DMS 273 treated with DMSO at 0.1 percent for 48 hours (cell line): ENCODE measurements at places on chromosomes 2 and 18.

DNA sequence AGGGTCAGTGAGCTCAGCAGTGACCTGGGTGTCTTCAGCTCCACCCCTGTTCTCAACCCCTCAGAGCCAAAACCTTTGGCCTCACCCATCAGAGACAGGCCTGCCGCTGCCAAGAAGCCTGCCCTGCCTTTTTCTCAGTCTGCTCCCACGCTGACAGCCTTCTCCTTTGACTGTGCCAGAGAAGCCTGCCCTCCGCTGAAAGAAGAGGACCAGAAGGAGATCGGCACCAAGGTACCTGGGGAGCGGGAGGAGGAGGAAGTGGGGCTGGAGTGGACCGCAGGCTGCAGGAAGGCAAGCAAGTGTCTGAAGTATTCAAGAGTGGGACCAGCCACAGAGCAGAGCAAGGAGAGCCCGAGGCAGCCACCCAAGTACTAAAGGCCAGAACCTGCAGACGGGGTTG, 33.2 kb downstream of the TOGARAM2 start:
- DNase-seq = no peak

- DNase-seq = no peak
Observed at GRCh38 chr2:100801402-100801801, 18.5 kb upstream of the NPAS2 start.

DNA sequence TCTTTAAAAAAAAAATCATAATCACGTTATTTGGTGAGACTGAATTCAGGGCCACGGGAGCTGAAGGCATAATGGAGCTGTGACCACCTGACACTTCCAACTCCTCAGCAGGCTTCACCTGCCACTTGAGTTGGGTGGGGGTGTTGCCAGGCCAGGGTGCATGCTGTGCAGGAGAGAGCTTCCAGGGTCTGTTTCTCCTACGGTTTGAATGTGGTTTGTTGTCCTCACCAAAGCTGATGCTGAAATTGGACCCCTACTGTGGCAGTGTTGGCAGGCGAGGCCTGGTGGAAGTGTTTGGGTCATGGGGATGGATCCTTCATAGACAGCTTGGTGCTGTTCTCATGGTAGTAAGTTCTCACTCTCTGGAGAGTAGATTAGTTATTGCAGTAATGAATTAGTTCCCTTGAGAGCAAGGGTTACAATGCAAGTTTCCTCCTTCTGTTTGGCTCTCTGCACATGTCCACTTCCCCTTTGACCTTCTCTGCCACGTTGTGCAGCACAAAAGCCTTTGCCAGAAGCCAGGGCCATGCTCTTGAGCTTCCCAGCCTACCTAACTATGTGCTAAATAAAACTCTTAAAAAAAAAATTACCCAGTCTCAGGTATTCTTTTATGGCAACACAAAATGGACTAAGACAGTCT, 38.3 kb upstream of the ANKRD44 start:
- no peak for DNase-seq

DNA sequence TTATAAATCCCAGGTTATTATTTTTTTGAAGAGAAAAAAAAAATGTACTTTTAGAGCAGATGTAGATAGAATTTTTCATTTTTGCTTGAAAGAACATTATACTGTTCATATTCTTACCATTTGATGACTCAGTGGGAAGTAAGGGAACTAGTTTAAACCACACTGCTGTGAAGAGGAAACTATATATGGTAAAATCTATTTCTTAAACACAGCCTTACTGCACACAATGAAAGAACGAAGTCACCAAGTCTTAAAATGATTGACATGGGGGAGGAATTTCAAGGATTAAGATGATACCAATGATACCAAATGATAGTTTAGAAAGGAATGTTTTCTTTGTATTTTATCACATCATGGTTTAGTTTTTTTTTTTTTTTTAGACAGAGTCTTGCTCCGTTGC, 5.0 kb downstream of the ACTR2 start:
- no peak for DNase-seq

DNA sequence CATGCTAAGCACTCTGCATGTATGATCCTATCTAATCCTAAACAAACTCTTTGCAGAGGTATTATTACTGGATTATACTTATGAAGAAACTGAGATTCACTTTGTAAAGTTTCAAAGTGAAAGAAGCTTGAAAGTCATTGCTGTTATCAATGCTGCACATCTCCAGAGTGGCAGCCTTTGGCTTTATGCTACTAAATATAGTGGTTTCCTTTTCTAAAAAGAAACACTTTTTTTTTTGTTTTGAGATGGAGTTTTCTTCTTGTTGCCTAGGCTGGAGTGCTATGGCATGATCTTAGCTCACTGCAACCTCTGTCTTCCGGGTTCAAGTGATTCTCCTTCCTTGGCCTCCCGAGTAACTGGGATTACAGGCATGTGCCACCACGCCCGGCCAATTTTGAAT, 114.9 kb upstream of the RAB27B start:
- no peak for DNase-seq

GRCh38 chr2:134906726-134907125, 11.9 kb upstream of the CCNT2 start:
- no peak for DNase-seq

- DNase-seq = no peak
Observed at GRCh38 chr2:233480490-233481202, 85.9 kb downstream of the USP40 start.

- DNase-seq = no peak
Observed at GRCh38 chr2:224657349-224657748, 58.8 kb downstream of the CCDC195 start.

DNA sequence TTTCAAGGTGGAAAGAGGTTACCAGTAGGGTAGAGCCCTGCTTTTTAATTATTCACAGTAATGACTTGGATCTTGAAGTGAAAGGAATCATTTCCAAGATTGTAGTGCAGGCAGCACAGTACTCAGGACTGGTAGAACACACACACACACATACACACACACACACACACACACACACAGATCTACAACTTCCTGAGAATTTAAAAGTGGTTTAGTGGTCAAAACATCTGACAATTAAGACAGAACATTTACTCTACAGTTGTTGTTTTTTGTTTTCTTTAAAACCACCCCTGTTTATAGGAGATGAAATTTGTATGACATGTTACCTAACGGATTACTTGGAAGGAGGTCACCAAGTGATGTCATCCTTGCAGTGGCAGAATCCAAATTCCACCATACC, 146.7 kb upstream of the VRK2 start:
- DNase-seq = no peak

DNA sequence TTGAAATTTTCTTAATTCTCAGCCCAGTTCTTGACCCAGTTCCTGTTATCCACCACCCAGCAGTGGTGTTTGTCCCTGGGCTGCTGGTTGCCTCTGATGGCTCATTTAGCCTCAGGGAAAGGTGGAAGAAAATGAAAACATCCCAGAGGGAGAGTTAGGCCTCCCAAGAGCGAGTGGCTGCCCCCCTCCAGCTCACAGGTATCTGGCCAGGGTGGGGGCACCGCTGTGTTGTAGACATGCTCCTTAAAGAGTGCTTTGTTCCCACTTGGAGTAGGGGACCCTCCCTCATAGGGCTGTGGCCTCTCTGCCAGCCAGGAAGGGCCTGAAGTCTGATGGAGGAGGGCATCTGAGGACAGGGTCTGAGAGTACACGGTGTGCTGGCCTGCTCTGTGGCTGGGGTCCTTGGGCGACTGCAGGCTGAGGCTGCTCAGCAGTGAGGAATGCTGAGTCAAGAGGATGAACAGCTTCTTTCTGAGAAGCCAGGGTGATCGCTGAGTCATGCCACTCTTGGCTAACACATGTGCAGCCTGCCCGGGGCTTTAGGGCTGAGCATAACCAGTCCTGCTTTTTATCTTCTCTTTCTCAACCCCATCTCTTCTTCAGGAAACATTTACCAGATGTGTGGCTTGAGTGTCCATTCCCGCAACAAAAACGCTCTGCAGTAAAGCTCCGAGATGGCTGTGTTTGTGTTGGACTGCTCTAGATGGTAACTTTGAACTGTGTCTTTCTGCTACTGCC, 72.3 kb downstream of the IL1R2 start:
- no peak for DNase-seq

DNA sequence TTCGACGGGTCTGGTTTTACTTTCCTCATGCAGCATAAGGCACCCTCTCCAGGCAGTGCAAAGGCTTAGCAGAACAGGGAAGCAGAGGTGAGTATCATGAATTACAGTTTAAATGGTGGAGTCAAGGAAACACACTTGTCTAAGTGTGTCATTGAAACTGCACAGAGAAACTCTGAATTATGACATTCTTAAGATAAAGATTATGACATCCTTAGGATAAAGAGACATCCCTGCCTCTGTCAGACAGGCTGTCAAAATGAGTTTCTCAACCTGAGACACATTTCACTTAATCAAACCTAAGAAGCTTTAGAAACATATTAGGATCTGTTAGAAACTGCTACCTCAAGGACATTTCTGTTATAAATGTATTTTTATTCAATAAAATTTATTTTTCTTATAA, 113.2 kb downstream of the DHRS9 start:
- DNase-seq = no peak

DNA sequence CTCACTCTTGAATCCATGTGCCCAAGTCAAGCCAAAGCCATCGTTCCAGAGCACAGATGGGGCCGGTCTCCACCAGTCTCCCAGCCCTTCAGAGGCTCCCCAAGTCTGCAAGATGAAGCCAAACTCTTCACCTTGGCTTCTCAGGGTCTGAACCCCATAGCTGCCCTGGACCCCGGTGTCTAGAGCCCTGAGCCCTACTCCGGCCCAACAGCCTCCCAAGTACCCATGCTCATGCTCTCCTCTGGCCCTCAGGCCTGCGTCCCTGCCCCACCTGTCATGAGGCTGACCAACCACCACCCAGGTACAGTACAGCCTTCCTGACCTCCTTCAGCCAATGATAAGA, 46.0 kb downstream of the ZNF516 start:
- no peak for DNase-seq

GRCh38 chr18:62118328-62118727, 68.5 kb downstream of the PIGN start:
- no peak for DNase-seq

- no peak for DNase-seq
Observed at GRCh38 chr2:200795028-200795440, 16.7 kb upstream of the BZW1 start.

DNA sequence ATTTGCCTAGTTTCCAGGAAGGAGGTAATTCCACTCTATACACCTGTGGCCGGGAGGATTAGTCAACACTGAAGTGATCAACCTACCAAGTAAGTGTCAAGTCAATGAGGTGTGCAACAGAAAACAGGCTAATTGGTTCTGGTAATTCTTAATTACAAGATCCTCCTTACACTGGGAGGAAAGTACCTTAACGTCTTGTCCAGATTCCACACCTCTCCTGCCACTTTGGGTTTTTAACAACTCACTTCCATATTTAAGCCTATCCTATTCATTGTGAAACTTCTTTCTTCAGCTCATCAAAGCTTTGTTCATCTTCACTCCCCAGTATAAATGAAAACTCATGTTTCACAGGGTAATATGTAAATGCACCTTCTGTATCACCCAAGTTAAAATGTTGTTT, 22.0 kb upstream of the MAP4K4 start:
- DNase-seq = no peak

GRCh38 chr2:181978351-181979150, 7.1 kb upstream of the PPP1R1C start:
- no peak for DNase-seq

DNA sequence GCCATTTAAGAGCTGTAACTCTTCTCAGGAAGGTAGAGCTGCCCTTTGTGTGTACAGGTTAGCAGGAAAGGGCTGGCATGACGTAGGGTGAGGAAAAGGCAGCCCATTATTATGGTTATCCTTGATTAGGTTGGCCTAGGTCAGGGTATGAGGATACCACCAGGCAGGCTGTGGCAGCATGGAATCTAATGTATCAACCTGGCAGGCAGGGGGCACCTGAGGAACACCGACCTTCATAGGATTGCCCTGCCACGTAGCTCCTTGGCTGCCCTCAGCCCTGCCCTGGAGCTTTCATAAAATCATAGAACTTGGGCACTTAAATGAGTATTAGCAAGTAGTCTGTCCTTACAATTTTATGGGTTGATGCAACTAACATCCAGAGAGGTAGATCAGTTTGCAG, 261.6 kb downstream of the LTBP1 start:
- no peak for DNase-seq

DNA sequence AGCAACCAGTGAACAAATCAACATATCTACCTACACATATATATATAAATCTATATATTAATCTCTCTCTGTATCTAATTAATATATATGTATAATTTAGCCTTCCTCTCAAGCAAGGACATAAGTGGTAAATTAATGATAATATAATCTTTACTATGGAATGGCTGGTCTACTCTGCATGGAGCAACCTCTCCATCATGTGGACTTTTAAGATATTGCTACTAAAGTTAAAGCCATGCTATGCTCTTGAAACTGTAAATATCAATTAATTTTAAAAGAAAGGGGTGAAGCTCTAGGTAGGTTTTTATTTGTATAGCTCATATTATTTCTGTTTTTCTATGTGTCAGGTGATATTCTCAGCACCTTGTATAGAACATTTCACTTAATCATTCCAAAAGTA, 147.0 kb downstream of the PPP1R1C start:
- DNase-seq = no peak

- no peak for DNase-seq
Observed at GRCh38 chr2:191114403-191114886, 36.3 kb downstream of the STAT4 start.

DNA sequence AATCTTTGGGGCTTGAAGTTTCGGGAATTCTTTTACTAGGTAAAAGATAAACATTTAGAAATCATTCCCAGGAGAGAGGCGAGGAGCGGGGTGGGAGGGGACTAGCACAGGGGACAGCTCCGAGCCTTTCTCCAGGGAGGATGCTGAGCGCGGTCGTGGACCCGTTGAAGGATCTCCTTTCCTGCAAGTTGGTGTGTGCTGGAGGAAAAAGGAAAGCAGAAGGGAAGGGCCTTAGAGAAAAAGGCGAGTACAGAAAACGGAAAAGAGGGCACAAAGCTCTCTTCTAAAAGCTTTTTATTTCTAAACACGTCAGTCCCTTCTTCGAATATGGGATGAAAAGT, 640 bp downstream of the SLC39A6 start:
- no peak for DNase-seq

GRCh38 chr2:221285148-221285547, 287.0 kb downstream of the EPHA4 start:
- no peak for DNase-seq

GRCh38 chr18:26642440-26643348, 94.3 kb upstream of the KCTD1 start:
- no peak for DNase-seq

DNA sequence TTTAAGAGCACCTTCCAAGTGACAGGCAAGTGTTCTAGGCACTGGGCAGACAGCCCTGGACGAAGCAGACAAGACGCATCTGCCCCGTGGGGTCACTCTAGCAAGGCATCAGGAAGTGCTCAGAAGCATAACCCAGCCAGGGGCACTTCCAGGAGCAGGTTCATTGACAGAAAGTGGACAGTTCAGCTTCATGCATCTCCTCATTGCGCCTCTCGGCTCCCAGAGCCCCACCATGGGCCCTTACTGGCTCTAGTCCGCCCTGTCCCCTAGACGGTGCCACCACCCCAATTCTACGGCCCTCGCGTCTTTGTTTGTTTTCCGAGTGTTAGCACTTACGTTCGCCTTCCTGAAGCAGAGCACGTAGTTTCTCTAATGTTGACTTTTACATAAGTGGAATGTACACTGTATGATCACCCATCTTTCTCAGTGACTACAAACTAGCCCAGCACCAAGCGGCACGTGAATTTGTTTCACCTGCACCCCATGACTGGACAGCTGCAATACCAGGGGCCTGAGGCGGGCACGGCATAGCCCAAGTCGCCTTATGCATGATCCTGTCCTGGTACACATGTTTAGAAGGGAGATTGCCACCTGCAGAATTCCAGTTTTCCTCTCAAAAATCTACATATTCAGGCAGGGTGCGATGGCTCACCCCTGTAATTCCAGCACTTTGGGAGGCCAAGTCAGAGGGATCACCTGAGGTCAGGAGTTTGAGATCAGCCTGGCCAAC, 33.2 kb downstream of the SNED1 start:
- DNase-seq = no peak

GRCh38 chr2:225600444-225600843, 200.9 kb downstream of the NYAP2 start:
- no peak for DNase-seq
